ENCODE measurements at places on chromosomes 4 and X.

- DNase-seq, result no peak
Measured at GRCh38 chrX:12042615-12043014, 95.7 kb upstream of the FRMPD4 start.

DNA sequence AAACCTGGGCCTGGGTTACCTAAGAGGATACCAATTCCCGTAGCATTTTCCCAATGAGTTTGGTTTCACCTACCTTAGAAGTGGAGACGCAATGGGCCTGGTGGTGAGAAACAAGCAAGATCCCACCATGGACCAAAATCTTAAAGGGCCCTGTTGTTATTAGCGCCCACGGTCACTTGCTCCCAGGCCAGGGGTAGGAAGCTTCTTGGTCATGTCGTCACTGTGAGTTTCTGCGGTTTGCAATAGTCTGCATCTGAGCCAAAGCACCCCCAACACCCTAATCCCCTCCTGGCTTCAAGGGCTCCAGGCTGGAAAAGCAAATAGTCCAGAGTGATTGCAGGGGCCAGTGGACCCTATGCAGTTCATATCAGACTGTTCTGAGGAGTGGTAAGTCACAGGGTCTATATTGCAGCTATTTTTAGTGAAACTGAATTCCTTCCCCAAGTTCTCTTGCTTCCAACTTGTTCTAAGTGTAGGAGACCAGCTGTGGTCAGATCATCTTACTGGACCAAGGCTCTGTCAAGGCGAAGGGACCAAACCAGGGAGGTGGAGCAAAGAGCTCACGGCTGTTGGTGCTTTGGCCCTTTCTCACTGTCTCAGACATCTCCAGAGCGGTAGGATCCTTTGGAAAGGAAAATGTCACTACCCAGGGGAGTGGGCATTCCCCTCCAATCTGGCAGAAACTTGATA is 307.9 kb upstream of the F9 start:
- no peak for DNase-seq

GRCh38 chrX:120350450-120351138 is 11.3 kb upstream of the ATP1B4 start:
- DNase-seq, result no peak

- no peak for DNase-seq
Measured at GRCh38 chr4:113692809-113693411, 68.6 kb downstream of the CAMK2D start.

GRCh38 chr4:83212041-83212851 is 72.4 kb downstream of the COQ2 start:
- DNase-seq, result no peak

DNA sequence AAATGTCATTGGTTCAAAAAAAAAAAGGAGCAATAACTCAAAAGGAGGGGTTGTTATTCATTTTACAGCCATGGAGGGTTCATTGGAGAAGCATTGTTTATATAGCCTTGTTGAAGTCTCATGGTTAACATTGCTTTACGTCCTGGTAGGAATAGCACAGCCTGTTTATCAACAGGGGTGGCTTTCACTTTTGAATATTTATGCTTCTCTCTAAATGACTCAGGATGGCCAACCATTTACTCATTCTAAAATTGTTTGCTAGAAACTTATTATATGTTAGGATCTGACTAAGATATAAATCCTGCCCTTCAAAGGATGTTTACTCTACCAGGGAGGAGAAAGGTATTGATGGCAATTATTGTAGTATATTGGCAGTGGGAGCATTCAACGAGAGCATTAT is 534.1 kb upstream of the GALNTL6 start:
- no peak for DNase-seq

GRCh38 chrX:23662853-23663252 is 4.4 kb upstream of the PRDX4 start:
- DNase-seq, result no peak

DNA sequence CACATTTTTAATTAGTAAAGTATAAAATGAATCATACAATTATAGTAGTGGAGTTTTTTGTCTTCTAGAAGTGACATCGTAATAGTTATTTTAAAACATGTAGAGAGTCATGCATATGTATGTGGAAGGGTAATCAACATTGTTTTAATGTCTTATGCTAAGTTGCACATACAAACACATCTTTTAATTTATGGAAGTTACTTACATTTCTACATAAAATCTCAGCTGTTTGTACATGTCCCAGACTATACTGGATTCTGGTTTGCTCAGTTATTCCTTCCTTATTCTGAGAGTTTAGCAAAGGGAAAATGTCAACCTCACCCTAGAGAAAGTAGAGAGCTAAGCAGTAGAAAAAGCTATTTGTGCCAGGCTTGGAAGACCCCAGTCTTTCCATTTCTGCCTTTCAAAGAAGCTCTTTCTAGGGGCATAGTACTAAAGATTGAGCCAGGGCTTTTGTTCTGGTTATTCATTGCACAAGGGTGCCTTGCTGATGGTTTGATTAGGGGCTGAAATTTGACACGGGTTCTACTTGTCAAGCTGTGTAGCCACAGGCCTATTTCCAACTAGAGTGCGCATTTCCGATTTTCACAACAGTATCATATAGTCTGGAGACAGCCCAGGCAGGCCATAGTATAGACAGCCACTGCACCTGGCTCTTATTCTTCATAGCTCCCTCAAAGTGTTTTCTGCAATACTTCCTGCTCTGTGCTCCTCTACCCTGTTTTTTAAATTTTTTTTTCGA is 106.3 kb downstream of the RPA4 start:
- no peak for DNase-seq

DNA sequence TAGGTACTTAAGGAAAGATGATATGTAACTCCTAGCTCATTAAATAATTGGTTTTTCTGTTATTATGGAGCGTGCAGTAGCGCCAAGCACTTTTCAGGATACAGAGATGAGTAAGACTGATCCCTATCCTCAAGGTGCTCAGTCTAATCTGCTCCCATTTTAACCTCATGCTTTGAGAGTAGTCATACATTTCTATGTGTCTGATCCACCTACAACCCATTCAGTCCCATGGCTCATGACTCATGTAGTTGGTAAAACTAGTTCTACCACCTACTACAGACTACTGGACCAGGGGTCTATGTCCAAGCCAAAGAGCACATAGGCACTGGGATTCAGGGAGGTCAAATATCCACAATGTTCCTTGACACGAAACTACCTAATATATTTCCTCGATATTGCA is 60.8 kb downstream of the TMEM154 start:
- no peak for DNase-seq

DNA sequence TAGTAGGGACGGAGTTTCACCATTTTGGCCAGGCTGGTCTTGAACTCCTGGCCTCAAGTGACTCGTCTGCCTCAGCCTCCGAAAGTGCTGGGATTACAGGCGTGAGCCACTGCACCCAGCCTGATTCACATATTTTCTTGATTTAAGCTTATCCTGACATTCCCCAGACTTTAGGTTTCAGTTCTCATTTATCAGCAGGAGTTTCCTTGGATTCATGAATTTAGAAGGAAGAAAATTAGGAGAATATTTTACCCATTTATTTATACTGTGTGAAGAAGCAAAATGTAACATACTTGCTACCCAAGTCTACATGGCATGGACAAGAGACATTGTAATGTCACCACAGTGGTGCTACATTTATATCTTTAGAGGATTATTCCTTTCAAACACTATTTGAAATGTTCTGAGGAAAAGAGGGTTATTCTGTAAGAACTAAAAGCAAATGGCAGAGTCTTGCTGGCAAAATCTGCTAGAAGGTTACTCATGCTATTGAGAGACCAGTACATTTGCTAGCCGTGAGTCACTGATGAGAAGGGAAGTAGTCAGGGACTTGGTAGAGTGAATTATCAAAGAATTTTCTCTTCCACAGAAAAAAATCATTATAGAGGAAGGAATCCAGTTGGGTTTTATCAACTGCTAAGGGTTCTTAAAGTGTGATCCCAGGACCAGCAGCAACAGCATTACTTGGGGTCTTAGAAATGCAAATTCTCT is 26.1 kb upstream of the CFAP299 start:
- no peak for DNase-seq

GRCh38 chr4:81664079-81664478 is 192.4 kb upstream of the RASGEF1B start:
- no peak for DNase-seq

GRCh38 chrX:150035531-150035930 is 97.2 kb upstream of the EOLA2 start:
- no peak for DNase-seq

DNA sequence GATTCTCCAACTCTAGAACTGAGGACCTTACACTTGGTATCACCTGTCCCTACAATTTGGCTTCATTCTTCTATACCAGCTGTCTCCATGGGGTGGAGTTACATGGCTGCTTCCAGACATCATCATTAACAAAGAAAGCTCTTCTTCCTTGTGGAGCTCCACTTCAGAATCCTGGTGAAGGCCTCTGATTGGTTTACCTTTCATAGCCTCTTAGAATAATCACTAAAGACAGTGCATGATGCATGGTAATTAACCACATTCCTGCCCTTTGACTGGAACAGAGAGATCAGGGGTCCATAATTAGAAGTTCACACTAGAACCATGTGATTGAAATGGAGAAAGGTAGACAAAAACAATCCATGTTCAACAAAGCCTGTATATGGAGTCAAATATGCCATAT is 112.6 kb upstream of the ZNF827 start:
- no peak for DNase-seq

DNA sequence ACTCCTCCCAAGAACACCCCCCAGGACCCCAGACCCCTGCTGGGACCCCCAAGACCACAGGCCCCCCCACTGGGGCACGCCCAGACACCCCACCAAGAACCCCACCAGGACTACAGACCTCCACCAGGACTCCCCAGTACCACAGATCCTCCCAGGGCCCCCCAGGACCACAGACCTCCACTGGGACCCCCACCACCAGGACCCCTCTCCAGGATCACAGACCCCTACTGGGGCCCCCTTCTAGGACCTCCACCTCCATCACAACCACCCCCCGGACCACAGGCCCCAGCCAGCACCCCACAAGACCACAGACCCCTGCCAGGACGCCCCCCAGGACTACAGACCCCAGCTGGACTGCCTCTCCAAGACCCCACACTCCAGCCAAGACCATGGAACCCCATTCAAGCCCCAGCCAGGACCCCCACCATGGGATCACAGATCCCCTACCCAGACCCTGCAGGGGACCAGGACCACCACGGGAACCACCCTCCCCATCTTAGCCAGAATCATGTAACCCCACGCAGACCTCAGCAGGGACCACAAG is 855 bp upstream of the DHRSX start:
- no peak for DNase-seq

GRCh38 chrX:21509912-21510311 is 135.7 kb downstream of the CNKSR2 start:
- no peak for DNase-seq

DNA sequence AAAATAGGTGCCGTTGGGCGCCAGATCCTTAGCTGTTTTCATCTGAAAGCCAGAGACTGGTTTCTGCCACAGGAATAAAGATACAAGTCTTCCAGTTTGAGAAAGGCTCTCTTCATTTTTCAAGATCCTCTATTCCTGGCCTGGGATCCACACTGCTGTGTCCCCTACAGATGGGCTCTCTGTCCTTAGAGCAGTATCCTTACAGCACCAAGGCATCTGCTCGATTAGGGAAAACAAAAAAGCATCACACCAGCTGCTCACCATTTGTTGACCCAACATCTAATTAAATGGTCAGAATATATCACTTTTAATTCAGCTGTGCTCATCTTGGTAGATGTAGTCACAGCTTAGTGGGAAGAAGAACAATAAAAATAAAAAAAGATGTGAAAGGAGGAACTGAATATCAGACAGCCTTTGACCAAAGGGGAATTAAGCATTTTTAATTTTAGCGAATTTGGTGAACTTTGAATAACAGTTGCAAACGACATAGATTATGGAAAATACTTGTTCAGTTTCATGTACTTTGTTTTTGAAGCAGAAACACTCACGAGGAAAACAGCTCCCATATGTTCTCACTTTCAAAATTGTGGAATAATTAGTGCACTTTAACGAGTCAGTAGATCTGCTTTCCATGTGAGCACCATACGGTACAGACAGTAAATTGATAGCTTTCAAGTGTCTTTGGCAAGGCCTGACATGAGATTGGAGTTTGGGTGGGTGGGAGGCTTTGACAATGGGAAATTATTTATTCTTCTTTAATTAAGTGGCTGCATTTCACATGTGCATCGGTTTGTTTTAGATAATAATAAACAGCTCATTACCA is 148.4 kb upstream of the CLNK start:
- no peak for DNase-seq

DNA sequence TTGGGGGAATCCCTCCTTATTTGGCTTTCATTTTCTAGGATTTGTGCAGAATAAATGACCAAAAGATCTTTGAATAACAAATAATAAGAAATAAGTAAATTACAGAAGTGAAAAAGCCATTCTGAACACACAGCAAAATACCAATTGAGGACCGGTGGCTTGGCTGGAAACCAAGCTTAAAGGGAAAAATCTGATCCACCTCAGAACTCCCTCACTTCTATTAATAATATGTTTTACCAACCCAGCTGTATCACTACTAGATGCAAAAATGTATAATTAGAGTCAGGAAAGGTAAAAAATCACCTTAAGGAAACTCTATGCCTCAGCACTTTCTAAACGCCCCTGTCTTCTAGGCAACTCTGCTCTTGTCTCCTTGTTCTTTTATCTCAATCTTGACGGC is 77.3 kb downstream of the TSPAN5 start:
- no peak for DNase-seq

DNA sequence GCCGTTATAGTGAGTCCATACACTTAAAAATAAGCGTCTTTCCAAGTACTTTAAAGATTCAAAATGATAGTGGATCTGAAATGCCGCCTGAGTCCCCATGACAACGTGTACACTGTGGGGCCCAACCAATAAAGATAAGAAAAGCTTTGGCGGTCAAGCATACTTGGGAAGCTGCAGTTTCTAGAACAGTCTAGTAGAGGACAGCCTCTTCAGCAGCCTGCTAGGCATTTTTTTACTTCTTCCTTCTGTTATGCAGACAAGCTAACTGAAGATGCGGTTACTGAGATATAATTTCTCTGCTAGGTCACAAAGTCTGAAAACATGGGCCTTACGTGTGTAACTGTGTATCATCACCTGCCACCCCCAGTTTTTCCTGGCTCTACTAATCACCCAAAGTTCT is 402 bp upstream of the UPRT start:
- DNase-seq, result no peak

DNA sequence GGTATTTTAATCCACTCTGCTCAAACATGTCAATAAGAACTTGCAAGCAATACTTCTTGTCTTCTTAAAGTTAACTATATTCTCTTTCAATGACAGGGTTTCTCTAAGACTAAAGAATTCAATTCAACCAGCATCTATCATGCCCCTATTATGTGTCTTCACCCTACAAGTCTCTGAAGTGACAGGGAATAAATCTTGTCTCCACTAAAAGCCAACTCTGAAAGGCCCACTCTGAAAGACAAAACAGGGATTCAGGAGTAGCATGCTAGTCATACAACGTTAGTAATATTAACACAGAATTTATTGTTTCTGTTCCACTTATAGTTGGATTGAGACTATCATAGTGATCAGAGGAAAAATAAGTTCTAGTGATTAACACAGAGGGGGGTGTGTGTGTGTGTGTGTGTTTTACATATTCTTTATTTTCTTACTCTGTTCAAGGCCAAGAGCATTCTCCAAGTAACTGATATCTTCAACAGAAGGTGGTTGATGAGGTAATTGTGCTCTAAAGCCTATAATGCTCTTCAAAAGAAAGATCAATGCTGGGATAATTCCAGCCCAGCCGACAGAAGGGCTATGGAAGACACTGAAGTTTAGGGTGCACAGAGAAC is 122.4 kb upstream of the DCLK2 start:
- no peak for DNase-seq

GRCh38 chr4:145805490-145805889 is 125.5 kb downstream of the C4orf51 start:
- no peak for DNase-seq

- DNase-seq, result no peak
Measured at GRCh38 chr4:147948336-147948735, 216.4 kb downstream of the ARHGAP10 start.

GRCh38 chrX:37746218-37746941 is 33.5 kb upstream of the CYBB start:
- DNase-seq, result peak; percentile 24
